CD4-positive, alpha-beta T cell treated with Interleukin-17A for 1 hour (primary cell): ENCODE measurements at places on chromosomes 1 and 21.

- no peak for DNase-seq
Measured at GRCh38 chr1:30522031-30523004, 201.1 kb downstream of the MATN1 start.

GRCh38 chr21:32119811-32120210, 159.0 kb downstream of the MIS18A start:
- DNase-seq, result no peak

- no peak for DNase-seq
Measured at GRCh38 chr1:170369000-170369399, 163.0 kb upstream of the GORAB start.

DNA sequence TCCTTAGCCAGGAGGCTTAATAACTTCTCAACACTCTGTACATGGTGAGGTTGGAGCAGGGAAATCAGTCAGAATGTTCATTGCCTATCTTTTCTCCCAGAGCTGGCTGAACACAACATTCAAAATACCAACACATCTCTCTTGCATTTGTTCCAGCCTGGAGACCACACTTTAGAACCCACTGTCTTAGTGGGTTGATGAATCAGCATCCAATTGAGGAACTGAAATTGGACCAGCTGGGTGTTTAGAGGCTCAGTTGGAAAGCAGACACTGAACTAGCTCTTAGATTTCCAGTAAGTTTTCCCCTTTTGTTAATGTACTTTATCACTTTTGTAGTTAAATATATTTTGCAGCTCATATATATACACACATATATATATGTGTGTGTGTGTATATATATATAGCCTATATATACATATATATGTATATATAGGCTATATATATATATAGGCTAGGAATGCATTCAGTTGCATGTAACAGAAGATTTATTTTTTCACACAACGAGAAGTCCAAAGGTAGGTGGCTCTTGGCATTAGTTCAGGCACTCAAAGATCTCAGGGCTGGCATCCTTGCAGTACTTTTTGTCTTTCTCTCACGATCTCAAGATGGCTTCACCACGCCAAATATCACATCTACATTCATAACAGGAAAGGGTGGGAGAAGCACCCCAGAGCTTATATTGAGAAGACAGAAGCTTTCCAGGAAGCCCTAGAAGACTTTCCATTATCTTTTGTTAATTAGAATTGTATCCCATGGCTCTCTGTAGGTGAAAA, 35.0 kb upstream of the HUNK start:
- no peak for DNase-seq

- no peak for DNase-seq
Measured at GRCh38 chr1:167673265-167673664, 43.2 kb downstream of the RCSD1 start.

GRCh38 chr1:171844381-171844780, 3.1 kb downstream of the DNM3 start:
- DNase-seq, result no peak

DNA sequence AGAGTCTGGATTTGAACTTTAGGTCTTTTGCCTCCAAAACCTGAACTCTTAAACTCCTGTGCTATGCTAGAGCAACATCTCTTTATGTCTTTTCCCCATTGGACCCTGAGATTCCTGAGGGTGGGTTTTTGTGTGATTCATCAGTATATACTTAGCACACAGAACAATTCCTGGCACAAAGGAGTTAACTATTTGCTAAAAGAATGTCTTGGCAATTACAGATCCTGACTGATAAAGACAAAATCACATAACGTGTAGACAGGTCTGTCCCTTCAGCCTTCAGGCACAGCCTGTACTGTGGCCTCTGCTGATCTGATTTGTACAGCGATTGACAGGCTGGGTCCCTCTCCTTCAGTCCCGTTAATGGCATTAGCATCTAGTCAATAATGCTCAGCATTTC, 162.4 kb upstream of the BEND5 start:
- no peak for DNase-seq

DNA sequence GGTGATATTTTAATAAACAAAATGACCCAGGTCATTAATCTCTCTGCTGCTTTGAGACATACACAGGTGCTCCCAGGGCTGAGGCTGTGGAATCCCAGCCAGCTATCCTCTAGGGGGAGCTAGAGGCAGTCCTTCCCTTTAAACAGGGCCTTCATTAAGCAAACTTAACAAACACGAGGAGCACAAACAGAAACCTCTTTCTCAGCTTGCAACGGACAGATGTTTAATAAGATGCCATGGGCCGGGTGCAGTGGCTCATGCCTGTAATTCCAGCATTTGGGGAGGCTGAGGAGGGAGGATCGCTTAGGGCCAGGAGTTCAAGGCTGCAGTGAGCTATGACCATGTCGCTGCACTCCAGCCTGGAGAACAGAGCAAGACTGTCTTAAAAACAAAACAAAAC, 106.7 kb downstream of the HIVEP3 start:
- peak; percentile 75 for DNase-seq

DNA sequence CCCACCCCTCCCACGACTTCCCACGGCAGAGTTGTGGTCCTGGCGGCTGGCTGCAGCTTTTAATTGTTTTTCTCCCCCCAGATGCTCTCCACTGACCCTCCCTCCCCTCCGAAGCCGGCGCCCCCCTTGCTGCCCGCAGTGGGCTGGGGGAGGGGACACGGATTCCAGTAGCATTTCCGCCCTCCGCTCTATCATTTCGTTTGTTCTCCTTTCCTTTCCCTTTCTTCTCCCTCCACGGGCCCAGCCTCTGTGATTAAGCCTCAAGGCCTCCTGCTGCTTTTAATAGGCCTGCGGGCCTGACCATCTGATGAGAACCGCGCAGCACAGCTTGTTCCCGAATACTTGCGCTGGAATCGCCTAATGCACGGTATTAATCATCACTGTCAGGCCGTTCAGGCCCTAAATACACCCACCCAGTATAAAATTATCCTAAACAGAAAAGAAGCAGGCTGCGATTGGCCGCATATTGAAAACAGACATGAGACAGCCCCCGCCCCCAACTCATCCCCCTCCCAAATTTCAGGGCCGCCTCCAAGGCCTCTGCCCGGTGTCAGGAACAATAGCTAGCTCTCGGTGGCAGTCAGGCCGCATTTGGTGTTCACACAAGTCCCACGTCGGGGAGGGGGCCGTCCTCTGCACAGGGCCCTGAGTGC, 102.0 kb upstream of the ARHGEF16 start:
- DNase-seq, result no peak

- no peak for DNase-seq
Measured at GRCh38 chr1:244084763-244085162, 33.7 kb downstream of the ZBTB18 start.

GRCh38 chr1:66916320-66916719, 8.3 kb downstream of the DNAI4 start:
- no peak for DNase-seq

GRCh38 chr1:29489471-29489870, 253.1 kb downstream of the PTPRU start:
- no peak for DNase-seq
